ENCODE measurements at places on chromosomes 4 and X.

DNA sequence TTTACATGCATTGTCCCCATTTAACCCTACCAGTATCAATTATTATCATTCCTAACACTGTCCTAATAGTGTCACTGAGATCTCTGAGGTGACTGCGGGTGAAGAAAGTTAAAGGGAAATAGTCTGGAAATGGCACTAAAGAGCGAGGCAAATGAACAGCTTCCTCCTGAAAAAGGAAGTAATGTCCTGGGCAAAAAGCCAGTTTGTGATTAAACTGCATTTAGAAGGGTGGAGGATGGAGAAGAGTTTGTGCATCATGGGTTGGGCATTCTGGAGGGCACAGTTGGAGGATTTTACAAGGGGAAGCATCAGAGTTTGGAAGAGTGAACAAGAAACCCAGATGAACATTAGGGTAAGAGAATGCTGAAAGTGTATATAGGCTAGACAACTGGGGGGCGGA is 60.5 kb upstream of the SLC25A4 start:
- DNase-seq = no peak

- DNase-seq = no peak
Observed at GRCh38 chr4:113303315-113303714, 253.9 kb downstream of the ANK2 start.

DNA sequence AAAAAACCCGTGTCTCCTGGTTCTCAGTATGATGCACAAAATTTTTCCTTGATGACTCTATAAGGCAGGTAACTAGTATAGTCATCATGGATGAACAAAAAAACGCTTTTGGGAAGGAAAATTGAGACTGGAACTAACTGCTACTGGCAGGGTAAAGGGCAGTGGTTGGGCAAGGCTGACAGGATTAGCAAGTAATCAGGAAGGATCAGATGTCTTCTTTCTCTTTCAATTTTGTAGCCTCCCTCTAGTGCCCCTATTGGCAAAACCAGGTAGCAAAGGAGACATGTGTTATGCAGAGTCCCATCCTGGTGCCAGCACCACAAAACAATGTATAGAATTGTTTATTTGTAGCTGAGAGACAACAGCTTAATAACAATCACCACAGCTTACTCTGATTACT is 12.8 kb upstream of the SLITRK4 start:
- DNase-seq = no peak

DNA sequence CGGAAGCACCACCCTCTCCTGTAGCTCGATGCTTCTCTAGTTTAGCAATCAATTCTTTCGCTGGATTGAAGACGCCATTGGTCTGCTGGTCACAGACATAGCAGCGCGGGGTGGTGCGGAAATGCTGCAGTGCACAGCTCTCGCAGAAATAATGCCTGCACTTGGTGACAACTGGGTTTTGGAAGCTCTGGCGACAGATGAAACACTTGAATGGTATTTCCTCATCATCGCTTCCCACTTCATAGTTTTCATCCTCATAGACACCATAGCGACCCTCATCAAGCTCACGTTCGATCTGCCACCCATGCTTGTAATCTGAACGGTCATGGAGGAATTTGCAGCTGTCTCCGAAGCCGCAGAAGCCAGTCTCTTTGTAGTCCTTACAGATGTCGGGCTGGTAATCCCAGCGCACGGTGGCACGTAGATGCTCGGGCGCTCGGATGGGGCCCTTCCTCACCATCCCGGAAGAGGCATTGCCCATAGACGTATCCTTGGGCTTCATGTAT is 854 bp downstream of the RNF113A start:
- DNase-seq = no peak

DNA sequence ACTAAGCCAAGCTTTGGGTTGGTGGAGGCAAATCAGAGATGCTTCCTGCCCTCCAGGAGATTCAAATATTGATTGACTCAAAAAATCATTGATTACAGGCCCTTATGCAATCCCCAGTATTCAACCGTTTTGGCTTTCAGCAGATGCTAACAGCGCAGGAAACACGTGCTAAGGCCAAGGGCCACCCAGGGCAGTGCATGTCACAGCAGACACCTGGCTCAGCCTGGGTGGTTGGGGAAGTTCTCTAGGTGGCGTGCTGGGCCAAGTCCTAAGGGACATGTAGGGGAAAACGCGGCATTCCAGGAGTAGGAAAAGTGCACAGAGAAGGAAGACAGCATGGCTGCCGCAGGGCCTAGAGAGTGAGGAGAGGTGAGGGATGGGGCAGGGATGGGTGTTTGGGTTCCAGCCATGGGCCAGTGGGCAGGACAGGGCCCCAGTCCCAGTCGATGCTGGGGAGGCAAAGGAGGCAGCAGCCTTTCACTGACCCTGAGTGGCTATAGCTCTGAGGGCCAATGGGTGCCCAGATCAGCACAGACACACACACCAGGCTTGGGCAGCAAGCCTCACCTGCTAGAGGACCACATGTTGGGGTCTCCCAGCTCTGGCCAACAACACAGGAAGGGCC is 239.1 kb downstream of the EVC2 start:
- DNase-seq = no peak

DNA sequence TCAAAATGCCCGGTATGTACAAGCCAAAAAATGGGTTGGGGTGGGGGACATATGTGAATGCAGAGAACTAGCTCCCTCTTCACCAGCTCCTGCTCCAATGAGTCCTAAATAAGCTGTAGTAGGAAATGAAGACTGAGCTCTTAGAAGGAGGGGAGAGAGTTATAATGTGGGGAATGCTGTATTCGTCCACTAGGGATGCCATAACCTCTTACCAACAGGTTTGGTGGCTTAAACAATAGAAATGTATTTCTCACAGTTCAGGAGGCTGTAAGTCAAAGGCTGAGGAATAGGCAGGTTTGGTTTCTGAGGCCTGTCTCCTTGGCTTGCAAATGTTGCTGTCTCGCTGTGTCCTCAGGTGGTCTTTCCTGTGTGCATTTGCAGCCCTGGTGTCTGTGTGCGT is 4.4 kb upstream of the INPP4B start:
- no peak for DNase-seq

- no peak for DNase-seq
Observed at GRCh38 chr4:139907001-139907809, 241.6 kb downstream of the MGST2 start.

GRCh38 chrX:38028300-38028699 is 21.9 kb downstream of the SYTL5 start:
- DNase-seq = no peak

DNA sequence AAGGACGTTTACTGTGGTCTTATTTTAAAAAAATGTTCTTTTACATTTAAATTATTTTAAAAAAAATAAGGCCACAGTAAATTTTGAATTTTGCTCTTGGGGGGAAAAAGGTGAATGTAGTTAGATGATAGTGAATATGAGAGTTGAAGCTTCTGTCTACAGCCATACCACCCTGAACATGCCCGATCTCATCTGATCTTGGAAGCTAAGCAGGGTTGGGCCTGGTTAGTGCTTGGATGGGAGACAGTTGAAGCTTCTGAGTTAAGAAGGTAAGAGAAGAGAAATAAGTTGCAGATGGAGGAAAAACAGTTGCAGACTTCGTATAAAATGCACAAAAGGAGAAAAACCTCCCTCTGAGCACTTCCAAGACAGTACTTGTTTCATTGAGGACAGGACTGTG is 115.6 kb upstream of the NR3C2 start:
- no peak for DNase-seq

- no peak for DNase-seq
Observed at GRCh38 chrX:124507246-124507645, 160.9 kb downstream of the SH2D1A start.

DNA sequence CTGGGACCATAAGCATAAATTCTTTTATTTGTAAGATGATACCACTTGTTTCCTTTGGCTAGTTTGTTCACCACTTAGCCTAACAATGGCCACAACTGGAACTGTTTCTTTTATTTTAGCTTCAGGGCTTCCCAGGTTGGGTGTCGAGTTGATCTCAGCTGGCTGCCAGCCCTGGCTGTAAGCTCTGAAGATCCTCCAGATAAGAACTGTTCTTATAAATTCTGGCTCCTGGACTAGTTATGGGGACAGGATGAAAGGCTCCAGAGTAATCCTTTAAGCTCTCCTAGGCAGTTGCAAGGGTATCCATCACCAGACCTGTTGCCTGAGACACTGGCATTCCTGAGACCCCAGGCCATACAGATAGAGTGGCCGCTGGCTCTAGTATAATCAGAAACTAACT is 129.4 kb upstream of the ACSL4 start:
- no peak for DNase-seq

DNA sequence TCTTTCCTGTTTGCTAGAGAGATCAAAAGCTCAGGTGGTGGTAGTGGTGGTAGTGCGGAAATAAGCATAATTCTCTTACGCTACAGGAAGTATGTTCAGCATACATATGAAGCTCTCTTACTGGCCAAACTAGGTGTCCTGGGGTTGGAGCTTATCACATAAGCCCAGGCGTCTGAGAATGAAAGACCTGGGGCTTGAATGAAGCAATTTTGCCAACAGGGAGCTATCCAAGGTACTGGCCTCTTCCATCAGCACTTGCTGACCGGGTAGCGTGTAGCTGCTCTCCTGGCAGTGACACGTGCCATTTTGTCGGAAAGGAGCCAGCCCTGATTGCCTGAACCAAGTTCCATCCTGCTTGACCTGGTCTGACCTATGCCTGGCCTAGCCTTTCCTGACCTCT is 65.9 kb upstream of the HPF1 start:
- DNase-seq = no peak

DNA sequence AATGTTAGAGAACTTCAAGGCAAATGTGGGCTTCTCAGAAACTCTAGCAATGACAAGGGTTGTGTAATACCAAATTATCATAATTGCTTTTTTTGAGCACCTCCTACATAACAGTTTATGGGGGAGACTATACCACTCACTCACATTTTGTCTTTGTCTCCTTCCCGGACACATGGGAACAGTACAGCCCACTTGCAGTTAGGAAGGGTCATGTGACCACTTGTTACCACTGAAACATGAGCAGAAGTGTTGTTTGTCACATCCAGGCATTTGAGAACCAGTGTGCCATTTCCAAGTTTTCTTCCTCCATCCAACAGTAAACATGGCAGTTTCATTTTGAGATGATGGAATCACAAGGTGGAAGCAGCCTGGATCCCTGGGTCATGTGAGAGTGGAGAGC is 6.9 kb downstream of the MAGEA11 start:
- no peak for DNase-seq

- DNase-seq = no peak
Observed at GRCh38 chr4:41325901-41326300, 69.2 kb downstream of the UCHL1 start.

- no peak for DNase-seq
Observed at GRCh38 chr4:184450045-184450444, 24.3 kb downstream of the IRF2 start.

DNA sequence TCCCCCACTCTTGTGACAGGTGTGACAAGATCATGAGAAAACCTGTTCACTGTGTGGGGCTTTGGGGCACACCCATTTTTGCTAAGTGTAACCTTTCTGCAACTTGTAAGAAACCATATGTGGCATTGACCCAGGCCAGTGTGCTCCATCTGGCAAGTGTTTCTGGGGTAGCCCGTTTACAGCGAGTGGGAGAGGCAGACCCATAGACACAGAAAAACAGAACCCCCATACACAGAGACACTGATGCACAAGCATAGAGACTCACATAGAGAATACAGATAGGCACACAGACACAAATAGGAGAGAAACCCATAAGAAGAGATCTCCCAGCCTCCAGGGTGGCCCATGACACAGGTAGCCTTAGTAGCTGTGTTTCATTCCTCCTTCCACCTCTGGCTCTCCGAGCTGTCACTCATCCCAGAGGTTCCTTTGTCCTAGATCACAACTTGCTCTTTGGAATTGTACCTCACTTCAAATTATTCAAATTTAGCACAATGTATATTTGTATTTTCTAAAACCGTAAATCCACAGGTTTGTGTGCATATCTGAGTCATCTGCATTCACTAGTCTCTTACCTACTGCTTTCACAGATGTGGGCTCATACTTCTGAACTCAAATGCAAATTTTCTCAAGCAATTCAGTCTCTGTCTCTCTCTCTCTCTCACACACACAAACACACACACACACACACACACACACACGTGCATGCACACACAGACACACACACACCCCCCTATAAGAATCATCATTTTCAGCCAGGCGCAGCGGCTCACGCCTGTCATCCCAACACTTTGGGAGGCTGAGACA is 114.4 kb downstream of the SH3KBP1 start:
- DNase-seq = no peak

DNA sequence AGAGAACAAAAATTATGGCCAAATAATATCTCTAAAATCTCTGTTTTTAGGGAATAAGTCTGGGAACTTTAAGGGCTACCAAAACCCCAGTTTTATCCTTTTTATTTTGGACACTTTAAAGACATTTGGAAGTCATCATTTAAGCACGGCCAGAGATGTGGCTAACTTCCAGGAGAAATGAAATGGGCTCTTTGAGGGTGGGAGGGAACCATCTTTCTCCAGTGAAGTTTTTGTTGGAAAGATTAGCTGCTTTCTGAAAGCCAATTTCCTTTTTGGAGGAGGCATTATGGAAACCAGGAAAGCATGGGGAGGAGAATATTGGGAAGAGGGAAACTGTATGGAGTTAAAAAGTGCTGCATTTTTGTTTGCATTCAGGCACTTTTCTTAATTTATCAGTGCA is 4.8 kb downstream of the VSIG1 start:
- no peak for DNase-seq

GRCh38 chr4:11532138-11532537 is 103.4 kb upstream of the HS3ST1 start:
- no peak for DNase-seq

DNA sequence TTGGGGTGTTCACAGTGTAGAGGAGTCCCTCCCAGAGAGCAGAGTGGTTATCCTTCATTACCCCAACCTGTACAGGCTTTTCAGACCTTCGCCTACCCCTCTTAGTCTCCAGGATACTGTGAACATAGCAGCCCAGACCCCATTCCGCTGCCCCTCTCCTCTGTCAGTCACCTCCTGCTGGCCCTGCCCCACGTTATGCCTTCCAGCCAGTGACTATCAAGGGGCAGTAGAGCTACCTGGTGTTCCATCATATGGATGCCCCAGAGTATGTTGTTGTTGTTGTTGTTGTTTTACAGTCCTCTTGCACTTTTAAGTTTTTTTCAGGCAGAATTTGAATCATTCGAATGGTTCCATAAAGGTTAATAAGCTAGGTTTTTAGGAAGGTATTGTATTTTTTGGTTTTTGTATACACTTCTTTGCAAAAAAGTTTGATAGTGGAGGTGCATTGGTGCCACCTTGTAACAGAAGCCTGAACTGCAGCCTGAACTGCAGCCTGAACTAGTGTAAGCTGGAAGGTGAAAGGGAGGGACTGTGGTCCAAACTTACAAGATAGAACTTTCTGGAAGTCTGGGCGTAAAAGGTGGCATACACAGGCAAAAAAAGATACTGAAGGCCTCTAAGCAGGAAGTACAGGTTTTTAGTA is 101.4 kb upstream of the RAB40AL start:
- no peak for DNase-seq

- no peak for DNase-seq
Observed at GRCh38 chr4:121176082-121176934, 12.2 kb upstream of the TNIP3 start.

DNA sequence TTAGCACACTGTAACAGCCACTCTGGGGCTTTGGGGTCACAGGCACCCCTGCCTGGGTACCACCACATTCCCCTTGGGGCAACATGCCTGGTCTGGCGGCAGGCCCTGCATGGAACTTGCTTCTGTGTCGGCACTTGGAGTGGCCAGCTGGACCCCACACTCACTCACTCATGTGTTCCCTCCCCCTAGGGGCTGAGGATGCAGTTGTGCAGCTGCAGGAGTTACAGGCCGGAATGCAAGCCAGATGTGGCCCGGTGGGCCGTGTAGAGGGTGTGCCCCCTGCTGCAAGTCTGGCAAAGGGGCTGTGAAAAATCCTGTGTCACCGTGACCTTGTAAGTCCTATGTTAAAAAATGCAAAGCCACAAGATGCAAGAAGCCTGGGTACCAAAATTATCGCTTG is 34.2 kb downstream of the ATXN3L start:
- no peak for DNase-seq

Data from T1000 (cell line).